ENCODE measurements at places on chromosomes 4 and X. TPM values are rescaled to one million over a fixed set of nuclear protein-coding genes. Genes with fewer than 3 reads are reported as not detected.

DIPK2B gene
- polyA plus RNA-seq = 9.9 TPM

CLCN5 gene
- polyA plus RNA-seq = 105 TPM

SPATA4 gene
- polyA plus RNA-seq = 1.4 TPM

ANKRD37 gene
- polyA plus RNA-seq = 10.5 TPM

DIAPH2 gene
- polyA plus RNA-seq = 8.9 TPM

DMRTC1B gene
- polyA plus RNA-seq = 4.9 TPM

RTL5 gene
- 23.7 TPM for polyA plus RNA-seq

SPIN2A gene
- 4.3 TPM for polyA plus RNA-seq

TRAM1L1 gene
- 17.5 TPM for polyA plus RNA-seq

FGFBP2 gene
- polyA plus RNA-seq = 0.25 TPM

PAK3 gene
- 6.5 TPM for polyA plus RNA-seq

FAM114A1 gene
- 37.5 TPM for polyA plus RNA-seq

ASB12 gene
- polyA plus RNA-seq = 0.53 TPM

LYAR gene
- 19.8 TPM for polyA plus RNA-seq

SYP gene
- 2.6 TPM for polyA plus RNA-seq

Measured in left kidney (tissue), 8 donors.